ENCODE measurements at places on chromosomes 16 and 17.

DNA sequence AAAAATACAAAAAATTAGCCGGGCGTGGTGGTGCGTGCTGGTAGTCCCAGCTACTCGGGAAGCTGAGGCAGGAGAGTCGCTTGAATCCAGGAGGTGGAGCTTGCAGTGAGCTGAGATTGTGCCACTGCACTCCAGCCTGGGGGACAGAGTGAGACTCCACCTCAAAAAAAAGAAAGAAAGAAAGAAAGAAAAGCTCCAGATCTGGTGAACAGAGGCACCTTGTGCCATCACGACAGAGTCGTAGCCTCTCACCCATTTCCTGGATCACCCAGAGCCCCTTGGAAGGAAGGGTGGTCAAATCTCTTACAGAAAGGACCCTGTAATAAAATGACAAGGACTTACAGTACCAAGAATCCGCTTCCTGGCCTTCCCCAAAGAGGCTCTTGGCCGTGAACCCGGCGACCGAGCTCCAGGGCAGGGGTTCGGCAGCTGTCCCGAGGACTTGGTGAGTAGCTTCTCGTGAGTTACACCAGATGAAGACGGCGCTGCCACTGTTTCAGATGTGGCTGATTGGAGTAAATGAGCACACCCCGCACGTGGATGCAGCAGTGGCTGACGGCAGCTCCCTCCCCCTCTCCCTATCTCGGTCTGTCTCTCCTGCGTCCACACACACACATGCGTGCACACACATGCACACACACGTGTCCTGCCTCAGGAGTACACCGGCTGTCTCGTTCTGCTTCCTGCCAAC lies 13.5 kb downstream of the LGALS3BP start:
- no peak for ATAC-seq

- ATAC-seq = peak; percentile 42
Observed at GRCh38 chr17:34519282-34519681, 60.1 kb upstream of the TMEM132E start.

DNA sequence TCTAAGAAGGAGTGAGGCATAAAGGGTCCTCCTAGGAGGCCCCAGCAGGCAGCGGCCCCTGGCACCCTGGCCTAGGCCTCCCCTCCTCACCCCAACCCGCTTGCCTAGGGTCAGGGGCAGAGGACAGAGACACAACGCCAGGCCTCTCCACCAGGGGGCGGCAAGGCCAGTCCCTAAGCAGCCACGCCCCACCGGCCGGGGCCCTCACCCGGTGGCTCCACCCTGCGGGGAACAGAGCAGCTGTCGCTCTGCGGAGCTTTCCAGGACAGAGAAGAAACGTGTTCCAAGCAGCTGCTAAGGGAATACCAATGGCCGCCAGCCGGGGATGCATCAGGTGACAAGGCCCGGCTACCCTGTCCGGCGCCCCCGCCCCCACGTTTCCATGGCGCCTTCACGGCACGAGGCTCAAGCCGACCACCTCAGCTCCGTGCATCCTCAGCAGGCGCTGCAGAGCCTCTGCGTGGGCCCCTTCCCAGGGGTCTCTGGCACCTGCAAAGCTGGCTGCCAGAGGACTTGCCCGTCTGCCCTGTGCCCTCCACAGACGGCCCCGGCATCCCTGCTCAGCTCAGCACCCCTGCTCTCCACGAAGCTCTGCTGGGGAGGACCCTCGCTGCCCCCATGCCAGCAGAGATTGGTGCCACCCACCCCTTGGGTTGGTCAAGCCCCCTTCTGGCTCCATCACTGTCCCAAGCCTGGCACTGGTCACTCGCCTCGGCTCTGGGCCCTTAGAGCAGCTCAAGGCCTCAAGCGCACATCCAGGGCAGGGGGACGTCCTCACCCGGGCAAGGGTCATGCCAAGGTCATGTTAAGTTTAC lies 5.6 kb downstream of the ZNF598 start:
- ATAC-seq = peak; percentile 90

- peak; percentile 79 for ATAC-seq
Observed at GRCh38 chr17:6755731-6756184, at the start of gene XAF1. Gene XAF1 (plus strand): TSS chr17:6756046. CDS start chr17:6756079, 33 bp downstream.

DNA sequence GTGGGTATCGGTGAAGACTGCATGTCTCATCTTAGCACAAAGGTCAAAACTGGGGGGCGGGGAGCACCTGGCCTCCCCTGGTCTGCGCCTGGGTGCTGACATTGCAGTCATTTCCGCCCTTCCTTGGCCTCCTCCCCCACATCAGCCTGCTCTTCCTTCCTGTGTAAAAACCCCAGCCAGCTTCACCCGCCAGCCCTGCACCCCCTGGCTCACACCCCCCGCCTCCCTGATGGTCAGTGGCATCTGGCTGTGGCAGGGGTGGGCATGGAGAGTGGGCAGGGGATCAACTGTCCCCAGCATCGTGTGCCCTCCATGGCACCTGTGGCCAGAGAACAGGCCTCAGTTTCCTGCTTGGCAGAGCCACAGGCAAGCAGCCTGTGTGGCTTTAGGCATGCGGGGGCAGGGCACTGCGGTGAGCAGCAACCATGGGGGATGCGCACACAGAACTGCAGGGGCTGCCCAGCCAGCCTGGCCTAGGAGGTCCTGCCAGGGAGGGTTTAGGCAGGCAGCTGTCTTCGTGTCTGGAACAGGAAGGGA lies 26.5 kb upstream of the LASP1NB start:
- ATAC-seq = peak; percentile 96

DNA sequence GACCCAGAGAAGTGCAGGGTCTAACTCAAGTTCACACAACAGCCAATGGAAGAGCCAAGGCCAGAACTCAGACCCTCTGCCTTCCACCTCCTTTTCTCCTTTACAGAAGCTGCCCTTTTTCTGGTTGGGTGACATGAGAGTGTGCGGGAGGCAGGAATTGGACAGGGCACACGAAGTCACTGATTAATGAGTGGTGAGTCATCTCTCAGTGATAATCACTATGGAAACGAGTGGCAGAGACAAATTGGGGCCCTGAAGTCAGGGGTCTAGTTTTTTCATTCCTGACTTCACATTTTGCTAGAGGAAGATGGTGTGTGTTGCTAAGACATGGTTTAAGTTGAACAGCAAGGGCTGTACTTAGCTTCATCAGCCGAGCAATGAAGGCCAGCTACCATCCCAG lies 312.7 kb upstream of the CCL2 start:
- ATAC-seq = no peak

- ATAC-seq = no peak
Observed at GRCh38 chr16:1887711-1888354, 15.9 kb upstream of the MEIOB start.

DNA sequence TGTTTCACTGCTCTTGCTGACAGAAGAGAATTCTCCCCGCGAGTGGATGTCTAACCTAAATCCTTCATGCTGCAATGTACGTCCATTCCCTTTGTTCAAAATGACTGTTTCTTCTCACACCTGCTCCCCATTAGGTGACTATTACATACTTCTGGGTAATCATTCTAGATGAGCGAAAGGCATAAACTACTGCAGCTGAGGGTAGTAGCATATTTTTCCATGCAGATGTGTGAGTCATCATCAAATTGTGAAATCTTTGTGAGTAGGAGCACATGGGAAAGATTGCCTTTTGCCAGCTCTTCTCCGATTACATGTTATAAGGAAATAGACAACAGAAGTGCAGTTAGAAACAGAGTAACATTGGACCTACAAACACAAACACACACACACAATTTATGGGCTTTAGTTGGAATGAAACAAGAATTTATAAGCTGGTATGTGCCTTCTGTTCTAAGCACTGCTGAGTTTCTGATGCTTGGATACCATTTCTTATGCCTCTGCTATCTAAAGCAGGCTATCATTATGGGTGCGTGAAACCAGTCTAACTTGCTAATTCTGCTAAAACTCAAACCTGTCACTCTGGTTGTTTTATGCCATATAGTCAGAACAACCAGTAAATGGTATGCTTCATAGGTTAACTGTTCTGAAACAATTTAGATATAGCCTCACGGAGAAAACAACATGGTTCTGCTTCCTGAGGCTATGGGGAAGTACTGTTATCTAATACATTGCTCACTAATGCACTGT lies 346.9 kb upstream of the PSMD7 start:
- ATAC-seq = no peak

DNA sequence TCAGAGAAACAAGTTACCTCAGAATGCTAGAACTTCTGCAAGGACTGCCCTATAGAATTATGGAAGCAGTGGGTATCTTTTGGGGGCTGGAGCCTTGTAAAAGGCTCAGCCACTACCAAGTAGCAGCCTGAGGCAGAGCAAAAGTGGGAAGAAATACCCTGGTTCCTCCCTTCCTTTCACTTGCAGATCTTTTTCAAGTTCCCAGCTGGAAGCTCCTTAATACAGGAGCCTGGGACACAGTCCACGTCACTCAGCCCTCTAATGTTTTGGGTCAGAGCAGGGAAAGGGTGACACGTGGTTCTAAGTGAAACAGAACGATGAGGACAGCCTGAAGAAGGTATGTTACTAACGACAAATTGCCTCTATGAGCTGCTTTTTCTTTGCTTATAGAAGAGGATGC lies 93.1 kb downstream of the CNTNAP4 start:
- ATAC-seq = no peak

DNA sequence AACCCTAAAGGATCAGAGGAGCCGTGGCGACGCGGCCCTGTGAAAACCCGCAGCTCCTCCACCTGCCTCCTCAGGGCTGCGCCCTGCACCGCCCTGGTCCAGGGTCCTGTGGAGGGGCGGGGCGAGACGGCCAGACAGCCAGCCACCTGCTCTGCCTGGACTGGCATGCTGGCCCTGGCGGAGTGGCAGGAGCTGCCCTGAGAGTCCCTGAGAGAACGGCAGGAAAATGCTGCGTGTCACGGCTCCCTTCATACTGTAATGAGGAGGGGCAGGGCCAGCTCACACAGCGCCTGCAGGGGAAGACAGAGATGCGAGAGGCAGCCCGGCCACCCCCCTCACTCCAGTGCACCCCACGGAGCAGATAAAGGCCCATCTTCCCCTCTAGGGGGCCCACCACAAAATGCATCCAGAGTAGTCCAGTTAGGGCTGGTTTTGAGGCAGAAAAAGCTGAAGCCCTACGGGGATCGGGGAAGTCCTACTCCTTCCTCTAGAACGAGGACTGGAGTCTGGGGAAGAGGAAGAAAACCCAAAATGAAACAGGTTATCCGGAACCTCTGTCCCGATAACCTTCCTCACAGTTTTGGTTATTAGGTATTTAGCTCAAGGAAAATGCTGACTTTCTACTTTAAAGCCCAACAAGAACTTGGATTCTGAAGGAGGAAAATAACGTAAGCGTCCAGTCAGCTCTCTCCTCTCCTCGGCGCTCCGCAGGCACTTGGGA lies 97.6 kb upstream of the DNAH17 start:
- ATAC-seq = no peak

GRCh38 chr17:17935321-17936271 lies 36.6 kb downstream of the TOM1L2 start:
- no peak for ATAC-seq

- no peak for ATAC-seq
Observed at GRCh38 chr16:66920924-66921680, 2.4 kb upstream of the CDH16 start.
